ENCODE measurements at places on chromosomes 5 and 9.

DNA sequence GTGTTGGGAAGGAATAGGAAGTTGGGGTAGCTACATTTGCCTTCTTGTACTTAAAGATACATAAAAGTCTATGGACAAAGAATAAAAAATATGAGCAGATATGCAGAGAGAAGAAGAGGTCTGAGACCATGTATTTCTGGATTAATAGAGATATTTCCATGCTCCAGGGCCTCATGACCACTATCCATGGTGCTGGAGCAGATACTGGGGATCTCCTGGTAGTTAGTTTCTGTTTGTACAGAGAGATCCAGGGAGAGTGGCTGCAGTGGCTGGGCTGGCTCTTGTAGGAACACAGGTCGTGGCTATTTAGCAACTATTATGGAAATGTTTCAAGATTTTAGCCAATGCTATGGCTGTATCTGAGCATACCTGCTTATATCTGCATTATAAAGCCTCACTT is 184.2 kb upstream of the TMEM161B start:
- DNase-seq = no peak

GRCh38 chr5:142717582-142718215 is 31.8 kb upstream of the FGF1 start:
- DNase-seq = peak; percentile 23

DNA sequence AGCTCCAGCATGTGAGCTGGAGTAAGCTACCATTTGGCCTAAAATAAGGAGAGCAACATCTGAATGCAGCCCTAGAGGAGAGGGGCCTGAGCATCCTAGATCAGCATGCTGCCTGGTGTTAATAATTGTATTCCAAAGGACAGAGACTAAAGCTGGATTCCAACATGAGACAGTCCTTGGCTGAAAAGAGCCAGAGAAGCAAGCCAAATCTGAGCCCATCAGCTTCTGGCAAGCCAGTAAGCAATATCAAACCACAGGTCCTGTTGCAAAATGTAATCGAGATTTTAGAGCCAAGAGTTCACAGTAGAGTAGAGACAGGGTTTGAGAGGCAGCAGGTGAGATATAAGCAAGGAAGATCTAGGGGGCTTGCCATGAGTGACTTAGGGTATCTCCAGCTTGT is 42.3 kb upstream of the DMAC1 start:
- DNase-seq = no peak

DNA sequence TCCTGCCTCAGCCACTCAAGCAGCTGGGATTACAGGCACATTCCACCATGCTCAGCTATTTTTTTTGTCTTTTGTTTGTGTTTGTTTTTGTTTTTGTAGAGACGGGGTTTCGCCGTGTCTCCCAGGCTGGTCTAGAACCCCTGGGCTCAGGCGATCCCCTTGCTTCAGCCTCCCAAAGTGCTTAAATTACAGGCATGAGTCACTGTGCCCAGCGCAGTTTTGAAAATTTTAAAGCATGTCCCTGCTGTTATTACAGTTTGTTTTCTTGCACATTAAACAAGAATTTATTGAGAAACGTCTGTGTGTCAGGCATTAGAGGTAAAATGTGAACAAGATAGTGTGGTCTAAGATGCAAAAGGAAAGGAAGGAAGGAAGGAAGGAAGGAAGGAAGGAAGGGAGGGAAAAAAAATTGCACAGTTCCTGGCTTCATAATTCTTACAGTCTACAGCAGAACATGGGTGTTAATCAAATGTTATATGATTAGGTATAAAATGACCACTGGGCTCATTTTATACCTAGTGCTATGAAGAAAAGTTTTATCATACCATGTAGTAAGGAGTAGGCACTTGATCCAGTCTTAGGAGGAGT is 205.4 kb downstream of the SNX18 start:
- DNase-seq = no peak

DNA sequence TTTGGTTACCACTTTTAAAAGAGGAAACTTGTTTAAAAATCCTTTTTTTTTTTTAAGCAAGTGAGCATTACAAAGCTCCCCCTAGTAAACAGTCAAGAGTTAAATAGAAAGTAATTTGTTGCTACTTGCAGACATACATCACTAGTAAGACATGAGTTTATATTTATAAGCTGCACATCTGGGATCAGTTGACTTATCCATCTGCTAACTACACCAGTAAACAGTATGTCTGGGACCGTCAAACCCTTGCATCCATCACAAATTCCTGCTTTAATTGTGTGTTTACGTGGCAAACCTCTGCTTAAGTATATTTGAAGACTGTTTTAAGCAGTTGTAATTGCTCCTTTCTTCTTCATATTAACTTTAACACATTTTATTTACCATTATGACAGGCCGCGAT is 146.8 kb downstream of the EBF1 start:
- no peak for DNase-seq

- no peak for DNase-seq
Observed at GRCh38 chr5:167870055-167870454, 421.4 kb upstream of the WWC1 start.

GRCh38 chr9:107710546-107710945 is 221.0 kb upstream of the KLF4 start:
- DNase-seq = no peak

GRCh38 chr9:111438541-111439235 is 45.5 kb downstream of the ECPAS start:
- DNase-seq = no peak

DNA sequence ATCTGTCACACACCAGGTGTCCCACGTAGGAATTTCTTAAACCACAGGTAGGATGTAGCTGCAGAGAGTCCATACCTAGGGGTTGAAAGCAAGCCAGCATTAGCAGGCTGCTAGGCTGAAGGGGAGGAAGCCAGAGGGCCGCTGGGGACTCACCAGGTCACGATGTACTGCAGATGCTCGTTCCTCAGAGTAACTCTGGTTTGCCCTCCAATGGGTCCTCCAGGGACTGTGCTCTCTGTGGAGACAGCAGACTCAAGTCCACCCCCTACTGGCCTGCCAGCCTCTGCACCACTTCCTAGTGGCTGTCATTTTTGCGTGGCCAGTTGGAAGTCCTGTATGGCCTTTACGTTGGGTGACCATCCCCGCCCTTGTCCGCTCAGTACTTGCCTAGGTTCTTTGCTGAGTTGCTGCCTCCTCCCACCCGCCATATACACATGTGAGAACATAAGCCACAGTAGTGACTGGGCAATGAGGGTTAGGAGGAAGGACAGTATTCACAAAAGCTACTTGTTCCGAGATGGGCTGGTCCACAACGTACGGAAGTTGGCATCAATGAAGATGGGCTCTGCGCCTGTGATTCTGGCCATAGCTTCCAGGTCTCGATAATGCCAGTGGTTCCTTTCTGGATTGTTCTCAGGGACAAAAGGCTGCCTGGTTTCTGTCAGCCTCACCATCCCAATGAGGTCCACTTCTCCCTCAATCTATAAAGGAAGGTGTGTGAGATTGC is 4.1 kb downstream of the RPL7A start:
- no peak for DNase-seq

- DNase-seq = no peak
Observed at GRCh38 chr5:170232786-170233185, at the start of gene C5orf58. C5orf58 (plus strand) TSS chr5:170232985; CDS start chr5:170234977, 1,992 bp downstream.

DNA sequence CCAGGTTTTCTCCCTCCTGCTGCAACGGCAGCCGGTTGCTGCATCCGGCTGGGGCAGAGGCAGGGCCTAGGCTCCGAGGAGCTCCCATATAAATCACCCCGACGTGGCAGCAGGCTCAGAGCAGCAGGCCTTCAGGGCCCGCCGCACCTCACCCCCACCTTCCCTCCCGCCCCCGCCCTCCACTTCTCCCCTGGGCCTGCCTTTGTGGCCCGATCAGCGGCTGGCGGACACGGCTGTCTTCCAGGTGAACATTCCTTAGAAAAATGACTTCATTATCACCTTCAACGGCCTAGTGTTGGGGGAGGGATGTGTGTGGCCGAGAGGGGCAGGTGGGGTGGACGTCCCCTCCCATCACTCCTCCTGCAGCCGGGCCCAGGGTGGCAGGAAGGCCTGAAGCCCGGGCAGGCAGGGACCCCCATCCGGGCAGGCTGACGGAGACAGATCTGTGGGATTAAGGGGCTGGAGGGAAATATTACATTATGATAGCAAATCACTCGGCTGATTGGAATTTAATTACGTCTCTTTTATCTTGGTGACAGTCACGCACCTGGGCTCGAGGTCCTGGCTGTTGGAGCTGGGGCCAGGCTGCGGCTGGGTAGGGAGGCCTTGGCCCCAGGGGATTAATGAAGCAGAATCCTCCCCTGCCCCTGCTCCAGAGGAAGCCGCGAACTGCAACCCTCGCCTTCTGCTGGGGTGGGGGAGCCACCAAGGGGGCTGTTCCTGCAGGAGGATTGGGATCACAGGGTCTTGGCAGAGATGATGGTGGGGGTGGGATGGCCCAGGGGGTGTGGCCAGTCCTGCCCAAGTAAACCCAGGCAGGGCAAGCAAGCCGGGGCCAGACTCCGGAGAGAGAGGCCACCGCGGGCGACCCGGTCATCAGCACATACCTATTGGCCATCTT is 38.4 kb upstream of the RXRA start:
- DNase-seq = no peak

GRCh38 chr5:33639474-33639873 is 198.7 kb downstream of the TARS1 start:
- no peak for DNase-seq

GRCh38 chr9:36827593-36827992 is 206.5 kb downstream of the PAX5 start:
- DNase-seq = no peak

GRCh38 chr9:71793386-71794105 is 25.2 kb upstream of the CEMIP2 start:
- DNase-seq = no peak

DNA sequence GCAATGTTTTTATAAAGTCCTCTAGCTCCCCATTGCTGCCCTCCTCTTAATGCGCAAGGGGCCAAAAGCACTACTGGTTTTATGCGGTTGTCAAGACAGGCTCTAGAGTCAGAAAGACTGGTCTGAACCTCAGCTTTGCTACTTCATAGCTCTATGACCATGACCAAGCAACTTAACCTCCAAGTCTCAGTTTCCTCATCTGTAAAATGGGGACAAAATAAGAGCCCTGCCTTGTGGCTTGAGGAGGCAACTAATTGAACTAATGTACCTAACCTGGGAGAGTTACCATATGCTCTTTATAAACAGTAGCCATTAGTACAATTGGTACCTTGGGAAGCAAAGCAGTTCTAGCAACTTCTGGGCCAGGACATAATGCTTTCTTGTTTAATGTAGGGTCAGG is 36.5 kb downstream of the ANXA6 start:
- no peak for DNase-seq

- DNase-seq = no peak
Observed at GRCh38 chr5:169694091-169694625, 57.1 kb downstream of the DOCK2 start.

- DNase-seq = no peak
Observed at GRCh38 chr5:72949481-72949880, 6.4 kb upstream of the FCHO2 start.

DNA sequence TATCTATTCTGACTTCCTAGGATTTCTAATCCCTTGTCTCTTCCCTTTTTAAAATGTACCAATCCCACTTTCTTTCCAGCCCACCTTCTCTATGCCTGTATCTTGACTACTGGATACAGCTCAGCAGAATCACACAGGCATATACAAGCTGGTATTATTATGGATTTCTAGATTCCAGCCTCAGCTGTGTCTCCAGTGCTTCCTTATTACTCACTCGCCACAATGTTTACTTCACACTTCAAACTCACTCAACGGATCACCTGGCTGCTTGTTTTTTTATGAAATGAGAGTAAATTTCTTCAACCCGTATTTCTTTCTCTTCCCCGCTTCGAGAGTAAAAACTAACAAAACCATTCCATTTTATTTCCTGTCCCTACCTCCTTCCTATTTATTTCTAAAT is 38.8 kb downstream of the CWC27 start:
- no peak for DNase-seq

- no peak for DNase-seq
Observed at GRCh38 chr5:150107909-150108447, 21.6 kb upstream of the CSF1R start.

GRCh38 chr5:98415663-98416062 is 357.8 kb upstream of the RGMB start:
- DNase-seq = no peak

DNA sequence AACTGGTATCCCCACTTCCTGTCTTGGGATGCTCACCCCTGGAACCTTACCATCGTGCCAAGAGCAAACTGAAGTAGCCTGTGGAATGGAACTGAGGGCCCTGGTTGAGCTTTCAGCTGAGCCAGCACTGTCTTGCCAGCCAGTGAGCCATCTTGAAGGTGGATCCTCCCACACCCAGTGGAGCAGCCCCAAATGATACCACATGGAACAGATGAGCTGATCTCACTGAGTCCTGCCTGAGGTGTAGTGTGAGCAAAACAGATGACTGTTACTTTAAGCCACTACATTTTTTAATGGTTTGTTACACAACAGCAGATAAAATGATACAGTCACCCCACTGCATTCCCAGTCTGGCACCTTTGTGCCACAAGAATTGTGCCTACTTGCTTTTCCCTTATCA is 2.2 kb upstream of the PCYOX1L start:
- no peak for DNase-seq

- no peak for DNase-seq
Observed at GRCh38 chr9:125988479-125989050, 241.4 kb downstream of the PBX3 start.

GRCh38 chr5:144468571-144468970 is 297.9 kb downstream of the KCTD16 start:
- DNase-seq = peak; percentile 42

DNA sequence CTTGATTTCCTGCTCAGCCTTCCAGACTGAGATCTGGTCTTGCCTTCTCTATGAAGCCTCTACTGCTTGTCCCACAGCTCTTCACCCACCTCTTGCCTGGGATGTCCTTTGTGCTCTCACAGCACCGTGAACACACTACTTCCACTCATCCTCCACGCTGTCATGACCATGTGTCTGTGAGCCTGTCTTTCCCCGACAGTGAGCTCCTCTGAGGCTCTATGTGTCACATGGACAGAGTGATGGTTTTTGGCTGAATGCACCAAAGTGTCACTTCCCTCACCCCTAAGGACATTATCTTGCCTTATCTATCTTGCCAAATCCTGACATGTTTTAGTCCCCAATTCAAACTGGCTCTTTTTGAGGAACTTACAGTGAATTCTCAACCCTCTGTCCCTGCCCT is 11.3 kb downstream of the PHYKPL start:
- no peak for DNase-seq

DNA sequence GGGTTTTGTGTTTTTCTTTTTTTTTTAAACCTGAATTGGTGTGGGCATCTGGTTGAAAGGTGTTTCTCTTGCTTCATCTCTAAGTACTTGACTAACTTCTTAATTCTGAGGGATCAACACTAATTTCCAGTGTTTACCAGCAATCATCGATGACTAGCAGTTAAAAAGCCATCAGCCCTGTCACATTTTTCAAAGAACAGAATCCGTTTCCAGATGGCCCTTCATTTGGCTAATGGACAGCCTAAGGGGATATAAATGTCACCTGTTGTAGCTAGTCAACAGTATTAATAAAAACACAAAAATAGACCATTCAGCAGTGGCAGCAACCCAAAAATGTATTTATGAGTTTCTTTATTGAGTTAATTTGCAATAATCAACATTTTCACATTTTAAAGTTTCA is 1076.5 kb downstream of the MAT2B start:
- DNase-seq = no peak

GRCh38 chr5:114311968-114312367 is 49.9 kb upstream of the KCNN2 start:
- no peak for DNase-seq
